Cardiac fibroblast (primary cell): ENCODE measurements at places on chromosomes 2 and 18.

DNA sequence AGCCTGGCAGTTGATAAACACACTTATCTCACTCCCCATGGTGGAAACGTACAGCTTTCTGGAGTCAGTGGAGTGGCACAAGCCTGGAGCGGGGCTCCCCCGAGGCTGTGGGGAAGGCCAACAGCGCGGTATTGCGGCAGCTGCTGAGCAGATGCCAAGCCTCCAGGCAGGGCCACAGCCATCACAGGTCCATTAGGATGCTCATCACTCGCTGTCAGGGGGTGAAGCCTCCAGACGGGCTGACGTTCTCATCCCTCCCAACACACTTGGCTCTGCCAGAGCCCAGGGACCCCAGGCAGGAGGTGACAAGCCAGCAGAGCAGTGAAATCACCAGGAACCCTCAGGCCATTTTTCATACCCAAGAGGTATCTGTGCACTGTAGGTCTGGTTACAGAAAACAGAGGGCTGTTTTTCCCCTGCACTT, 529.2 kb upstream of the KLHL29 start:
- DNase-seq: no peak

DNA sequence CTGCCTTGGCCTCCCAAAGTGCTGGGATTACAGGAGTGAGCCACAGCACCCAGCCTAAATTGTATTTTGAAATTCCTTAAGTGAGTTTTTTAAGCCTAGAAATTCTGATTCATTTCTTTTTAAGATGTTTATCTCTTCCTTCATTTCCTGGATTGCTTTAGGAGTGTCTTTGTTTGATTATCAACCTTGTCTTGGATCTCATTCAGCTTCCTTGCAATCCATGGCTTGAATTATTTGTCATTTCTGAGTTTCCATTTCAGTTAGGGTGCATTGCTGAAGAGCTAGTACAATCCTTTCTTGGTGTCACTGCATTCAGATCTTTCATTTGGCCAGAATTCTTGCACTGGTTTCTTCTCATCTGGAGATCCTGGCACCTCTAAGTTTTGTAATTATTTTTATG, 606.4 kb upstream of the ZNF804A start:
- no peak for DNase-seq

DNA sequence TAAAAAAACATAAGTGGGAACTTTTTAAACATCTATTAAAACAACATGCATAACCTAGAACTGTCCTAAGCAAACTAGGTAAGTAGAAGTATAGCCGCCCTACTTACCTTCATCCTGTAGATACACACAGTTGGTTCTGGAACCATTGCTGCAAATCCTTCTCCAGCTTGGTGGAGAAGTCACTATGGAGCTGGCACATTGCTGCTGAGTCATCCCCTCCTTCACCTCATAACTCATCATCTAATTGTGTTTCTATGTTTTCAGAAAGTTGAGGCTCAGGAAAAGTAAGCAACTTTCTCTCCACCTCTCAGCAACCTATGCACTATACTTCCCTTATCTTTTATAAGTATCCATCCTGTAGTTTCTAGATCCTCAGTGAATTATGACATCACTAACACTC, 269.8 kb upstream of the MMADHC start:
- DNase-seq: no peak

DNA sequence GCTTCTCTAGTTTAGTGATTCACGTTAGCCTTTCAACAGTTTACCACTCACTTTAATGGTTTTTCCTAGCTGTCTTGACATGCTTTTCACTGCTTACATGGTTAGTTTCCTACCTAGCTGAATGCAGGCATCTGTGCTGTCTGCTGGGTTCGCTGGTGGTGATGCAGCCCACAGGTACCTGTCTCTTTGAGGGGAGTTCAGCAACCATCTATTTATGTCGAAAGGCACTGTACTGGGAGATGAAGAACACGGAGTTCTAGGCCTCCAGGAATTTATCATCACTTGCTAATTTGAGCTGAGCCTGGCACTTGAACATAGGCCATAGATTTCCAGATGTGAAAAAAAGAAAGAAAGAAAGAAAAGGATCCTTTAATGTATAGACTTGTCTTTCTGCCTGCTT, 148.5 kb downstream of the NEDD4L start:
- DNase-seq: no peak

DNA sequence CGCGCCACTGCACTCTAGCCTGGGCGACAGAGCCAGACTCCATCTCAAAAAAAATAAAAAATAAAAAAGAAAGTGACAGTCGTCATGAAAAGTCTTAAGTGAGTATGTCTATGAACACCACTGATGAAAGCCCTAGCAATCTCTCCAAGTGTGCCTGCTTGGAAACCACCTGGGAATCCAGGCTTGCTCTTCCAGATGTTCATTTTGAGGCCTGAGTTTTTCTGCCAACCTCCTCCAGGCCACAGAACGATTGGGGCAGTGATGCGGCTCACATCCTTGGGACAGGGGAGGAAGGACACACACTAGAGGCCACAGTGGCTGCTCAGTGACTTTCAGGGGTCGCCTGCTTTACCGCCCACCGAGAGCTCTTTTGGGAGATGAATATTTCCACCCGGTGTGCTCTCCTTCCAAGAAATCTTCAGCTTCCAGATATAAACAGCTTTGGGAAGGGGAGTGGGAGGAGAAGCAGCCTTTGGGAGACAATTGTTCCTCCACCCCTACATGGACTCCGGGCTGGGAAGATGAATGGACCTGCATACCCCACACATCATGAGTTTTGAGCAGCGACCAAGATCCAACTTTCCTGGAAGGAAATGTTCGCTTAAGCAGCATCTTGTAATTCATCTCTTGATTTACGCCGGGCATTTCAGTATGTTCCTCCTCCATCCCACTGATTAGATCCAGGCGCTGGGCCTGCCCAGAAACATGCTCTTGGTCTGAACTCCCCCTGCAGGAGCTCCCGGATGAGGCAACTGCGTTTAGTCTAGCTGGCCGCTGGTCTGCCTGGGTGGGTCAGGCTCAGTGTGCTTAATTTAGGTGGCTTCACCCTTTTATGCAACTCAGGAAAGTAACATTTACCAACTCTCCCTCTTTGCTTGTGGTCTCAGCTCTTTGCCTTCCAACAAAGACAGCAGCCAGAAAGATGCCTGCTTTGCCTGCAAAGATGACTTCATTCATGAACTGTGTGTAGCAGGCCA, 6.2 kb upstream of the ARMC9 start:
- peak; percentile 91 for DNase-seq

- no peak for DNase-seq
These were observed 40.9 kb upstream of the C1D start for GRCh38 chr2:68103709-68104055.

DNA sequence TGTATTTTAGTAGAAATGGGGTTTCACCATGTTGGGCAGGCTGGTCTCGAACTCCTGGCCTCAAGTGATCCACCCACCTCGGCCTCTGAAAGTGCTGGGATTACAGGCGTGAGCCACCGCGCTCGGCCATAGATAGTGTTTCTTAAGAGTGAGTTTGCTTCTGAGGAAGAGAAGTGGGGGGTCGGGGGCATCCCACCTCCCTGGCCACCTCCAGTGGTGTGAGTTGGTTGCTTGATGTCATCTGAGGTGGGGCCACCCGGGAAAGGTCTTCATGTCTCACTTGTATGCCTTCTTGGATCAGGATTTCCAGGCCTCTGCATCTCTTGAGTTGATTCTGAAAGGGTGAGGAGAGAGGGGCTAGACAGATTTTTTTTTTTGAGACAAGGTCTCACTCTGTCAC, 57.1 kb downstream of the AGAP1 start:
- no peak for DNase-seq

DNA sequence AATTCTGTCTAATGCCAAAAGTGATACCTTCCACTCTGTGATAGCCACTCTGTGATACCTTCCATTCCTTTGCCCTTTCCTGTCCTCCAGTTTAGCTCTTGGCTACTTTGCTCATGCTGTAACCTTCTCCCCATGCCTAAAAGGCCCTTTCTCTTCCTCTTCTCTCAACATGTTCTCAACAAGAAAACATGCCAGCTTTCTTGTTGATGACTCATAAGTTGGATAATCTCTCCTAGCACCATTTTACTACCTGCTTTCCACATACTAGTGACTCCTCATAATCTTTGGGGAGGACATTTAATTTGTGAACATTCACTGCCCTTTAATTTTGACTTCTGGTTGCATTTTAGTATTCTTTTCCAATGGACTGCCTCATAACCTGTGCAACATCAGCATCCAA, 55.9 kb upstream of the NT5C1B start:
- DNase-seq: no peak

DNA sequence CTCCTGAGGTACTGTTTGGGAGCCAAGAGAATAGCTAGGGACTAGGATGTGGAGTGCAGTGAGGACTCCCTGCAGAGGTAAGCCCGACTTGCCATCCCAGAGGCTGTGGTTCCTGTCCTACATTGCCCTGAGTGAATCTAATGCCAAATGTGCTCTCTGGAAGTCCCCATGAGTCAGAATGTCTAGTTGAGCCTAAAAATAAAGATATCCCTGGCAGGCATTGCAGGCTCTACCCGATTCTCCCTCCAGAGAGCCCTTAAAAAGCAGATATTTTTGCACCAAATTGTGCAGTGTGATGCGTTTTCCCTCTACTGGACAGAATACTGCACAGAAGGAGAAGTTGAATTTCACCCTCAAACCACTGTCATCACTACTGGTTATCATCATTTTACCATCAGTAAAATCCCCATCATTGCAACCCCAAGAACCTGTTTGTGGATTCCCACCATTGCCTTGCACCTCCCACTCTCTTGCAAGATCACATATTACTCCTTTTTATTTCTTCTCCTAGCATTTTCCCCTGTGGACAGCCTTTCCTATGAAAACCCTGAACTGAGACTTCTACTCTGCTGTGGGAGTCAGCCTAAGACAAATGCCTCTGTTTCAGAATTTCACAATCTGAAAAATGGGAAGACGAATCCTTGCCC, 98.0 kb downstream of the MARCHF4 start:
- DNase-seq: peak; percentile 61

DNA sequence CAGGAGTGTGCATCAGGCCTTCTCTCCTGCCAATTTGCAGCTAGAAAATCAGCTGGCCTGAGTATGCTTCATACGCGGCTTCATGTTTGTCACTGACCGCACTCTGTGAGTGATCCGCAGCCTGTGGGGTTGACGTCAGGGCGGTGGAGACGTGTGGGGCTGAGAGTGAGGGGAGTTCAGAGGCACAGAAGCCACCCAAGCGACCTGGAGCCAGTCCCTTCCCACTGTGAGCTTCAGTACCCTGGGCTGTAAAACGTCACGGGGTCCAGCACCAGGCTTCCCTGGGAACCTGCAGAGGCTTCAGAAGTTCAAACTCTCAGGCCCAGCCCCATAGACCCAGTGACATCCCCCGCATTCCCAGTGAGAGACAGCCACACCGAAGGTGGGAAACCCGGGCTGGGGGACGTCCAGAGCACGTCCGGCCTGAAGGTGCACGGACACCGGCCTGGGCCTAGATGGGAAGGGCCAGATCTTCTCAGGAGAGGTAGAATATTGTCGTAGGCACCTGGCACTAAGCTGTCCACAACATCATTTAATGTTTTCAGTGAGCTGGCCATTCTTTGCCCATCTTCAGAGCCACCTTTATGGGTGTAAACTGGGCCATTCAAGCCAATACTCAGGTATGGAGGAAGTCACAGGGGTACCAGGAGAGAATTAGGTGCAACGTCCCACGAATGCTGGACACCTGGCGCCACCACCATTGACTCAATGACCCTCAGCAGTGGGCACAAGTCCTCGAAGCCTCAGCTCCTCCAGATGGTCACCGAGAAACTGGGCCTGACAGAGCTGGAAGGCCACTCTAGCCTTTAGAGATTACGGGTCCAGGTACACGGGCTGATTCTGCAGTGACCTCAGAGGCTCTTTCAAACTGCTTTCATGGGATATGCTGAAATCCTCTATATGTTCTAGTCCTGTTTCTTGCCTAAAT, 235.6 kb upstream of the MYT1L start:
- no peak for DNase-seq

- DNase-seq: peak; percentile 10
These were observed 150.0 kb upstream of the EPB41L3 start for GRCh38 chr18:5693699-5694294.

- DNase-seq: no peak
These were observed 1.3 kb upstream of the PRSS56 start for GRCh38 chr2:232518844-232519243.

GRCh38 chr2:170090229-170090628, 87.7 kb upstream of the MYO3B start:
- peak; percentile 23 for DNase-seq

GRCh38 chr2:59779571-59779970, 773.9 kb downstream of the BCL11A start:
- DNase-seq: no peak

DNA sequence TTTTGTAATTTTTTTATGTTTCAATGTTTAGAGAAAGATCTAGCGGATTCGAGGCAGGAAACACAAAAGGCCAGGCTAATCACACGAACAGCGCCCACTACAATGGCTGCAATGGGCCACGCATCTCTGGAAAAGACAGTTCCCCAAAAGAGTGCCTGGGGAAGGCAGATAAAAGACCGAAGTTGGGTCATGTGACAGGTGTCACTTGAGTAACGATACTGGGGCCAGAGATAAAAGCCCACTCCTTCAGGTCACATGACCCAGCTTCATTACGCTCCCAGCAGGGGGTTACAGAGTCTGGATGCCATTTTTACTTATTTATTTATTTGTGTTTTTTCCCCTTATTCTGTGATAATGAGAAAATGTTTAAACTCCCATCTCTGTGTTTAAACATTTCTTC, 95.4 kb downstream of the CDK15 start:
- DNase-seq: no peak

GRCh38 chr2:241443486-241444223, 64.7 kb downstream of the STK25 start:
- DNase-seq: peak; percentile 51

GRCh38 chr2:134320930-134321329, 67.1 kb downstream of the MGAT5 start:
- no peak for DNase-seq

DNA sequence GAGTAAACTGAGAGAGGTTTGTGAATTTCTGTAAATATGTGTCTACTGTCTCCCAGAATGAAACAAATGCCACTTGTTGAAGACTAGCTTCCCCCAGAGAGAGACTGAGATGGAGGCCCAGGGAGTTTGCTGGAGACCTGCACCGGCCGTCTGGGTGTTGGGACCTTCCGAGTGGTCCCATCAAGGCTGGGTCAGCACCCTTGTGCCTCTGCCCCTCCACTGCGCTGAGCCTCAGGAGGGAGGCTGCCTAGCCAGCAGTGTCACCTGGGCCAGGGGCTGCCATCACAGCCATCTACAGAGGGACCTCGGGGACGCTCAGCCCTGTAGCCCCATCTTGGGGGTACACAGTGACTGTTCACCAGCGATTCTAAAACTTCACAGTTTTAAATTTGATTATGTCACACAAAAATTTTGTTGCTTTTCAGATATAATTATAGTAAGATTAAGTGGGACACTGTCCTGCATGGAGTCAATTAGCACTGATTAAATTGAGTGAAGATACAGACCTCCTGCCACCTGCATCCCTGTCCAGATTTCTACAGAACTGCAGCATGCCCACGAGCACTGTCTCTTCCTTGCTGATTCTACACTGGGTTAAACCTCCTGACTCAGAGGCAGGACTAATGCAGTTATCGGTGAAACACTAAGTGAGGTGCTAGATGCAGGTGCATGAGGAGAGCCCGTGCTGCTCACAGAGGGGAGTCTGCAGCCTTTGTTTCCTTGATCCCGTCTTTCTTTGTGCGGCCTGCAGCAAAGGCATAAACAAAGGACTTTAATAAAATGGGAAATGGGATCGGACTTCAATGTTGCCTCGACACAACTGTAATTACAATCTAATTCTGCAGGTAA, 50.5 kb downstream of the TMEM18 start:
- no peak for DNase-seq
